ENCODE measurements at places on chromosomes 6 and 20.

DNA sequence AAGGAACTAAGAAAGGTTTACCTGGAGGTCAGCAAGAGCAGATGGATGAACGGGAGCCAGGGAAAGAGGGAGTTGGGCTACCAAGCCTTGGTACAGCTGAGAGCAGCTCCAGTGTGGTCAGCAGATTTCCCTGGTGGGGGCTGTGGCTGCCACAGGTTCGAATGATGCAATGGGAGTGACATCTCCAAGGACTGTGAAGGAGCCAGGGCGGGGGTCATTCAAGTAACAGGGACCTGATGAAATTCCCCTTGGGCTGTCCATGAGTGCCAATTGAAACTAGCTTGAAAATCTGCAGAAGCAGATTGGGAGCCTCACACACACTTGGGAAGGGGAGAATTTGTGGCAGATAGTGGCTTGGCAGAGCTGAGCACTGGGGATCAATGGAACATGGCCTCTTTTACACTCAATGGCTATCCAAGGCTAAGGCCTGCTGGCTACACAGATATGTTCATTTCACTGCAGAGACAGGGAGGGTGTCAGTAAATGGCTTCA, 247.0 kb upstream of the ECI2 start:
- DNase-seq, result no peak

DNA sequence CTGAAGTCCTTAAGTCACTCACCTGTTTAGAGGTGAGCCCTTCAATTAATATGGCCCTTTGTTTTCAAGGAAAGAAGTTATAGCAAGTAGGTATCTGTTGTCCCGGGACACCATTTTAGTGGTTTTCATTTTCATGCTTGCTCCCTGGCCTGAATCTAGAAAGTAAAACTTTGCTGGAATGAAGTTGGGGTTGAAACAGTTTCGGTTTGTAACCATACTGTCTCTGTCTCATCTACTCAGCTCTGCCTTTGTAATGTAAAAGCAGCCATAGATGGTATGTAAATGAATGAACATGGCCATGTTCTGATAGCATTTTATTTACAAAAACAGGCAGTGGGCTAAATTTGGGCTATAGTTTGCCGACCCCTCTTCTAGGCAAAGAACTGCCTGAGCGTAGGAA, 64.9 kb upstream of the GNRH2 start:
- no peak for DNase-seq

- DNase-seq, result no peak
Measured at GRCh38 chr20:63456429-63457284, 15.8 kb downstream of the KCNQ2 start.

GRCh38 chr6:138680085-138680484, 93.5 kb upstream of the CCDC28A start:
- no peak for DNase-seq

DNA sequence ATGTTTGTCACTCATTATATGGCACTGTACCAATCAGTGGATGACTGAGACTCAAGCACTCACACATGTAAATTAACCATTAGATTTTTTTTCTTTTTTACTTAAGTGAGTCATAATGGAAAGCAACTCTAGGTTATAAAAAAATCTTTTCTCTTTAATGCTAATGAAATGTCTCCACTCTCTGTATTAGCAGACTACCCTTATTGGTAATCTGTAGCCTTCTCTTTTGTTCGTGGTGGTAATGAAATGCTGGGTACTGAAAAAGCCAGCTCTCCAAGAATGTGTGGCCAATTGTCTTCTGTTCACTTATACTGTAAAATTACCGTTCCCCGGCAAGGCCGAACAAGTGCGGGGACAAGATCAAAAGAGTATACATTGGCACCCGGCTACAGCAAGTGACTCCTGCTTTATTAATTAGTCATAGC, 69.0 kb downstream of the AFG1L start:
- no peak for DNase-seq

DNA sequence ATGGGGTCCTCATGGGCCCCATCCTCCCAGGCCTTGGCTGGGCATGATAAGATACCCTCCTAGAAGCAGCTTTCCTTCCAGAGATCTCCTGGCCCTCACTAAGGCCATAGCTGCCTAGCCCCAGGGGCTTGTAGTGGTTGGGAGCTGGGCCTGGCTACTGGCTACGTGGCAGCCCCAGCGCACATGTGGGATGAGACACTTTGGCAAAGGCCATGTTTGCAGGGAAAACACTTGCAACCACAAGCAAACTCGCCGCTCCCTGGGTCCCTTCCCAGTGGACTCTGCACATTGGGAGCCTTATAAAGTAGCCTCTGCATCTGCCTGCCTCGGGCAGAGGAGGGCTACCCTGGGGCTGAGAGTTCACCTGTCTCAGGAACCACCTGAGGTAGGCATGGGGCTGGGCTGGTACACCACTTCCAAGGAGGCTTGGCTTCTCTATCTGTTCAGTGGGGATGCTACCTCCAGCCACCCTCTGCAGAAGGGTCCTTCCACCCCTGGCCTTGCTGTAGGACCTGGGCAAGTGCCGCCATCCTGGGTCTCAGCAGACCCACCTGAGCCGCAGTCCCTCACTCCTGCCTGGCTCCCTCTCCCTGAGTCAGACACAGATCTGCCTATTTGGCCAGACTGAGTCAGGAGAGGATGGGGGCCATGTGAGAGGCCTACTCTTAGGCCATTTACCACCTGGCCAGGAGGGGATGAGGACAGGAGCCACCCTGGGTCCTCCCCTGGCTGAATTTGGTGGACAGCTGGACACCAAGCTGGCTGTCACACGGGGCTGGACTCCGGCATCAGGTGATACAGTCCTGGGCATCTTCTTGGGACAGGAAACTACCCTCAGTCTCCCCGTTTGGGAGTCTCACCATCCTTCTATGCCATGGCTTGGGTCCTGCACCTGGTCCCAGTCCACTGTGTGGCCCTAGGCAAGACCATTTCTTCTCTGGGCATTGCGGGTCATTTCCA, at the start of gene BPIFB2:
TSS of gene BPIFB2 (plus strand) at position 329 of the 960 bp plus-strand sequence. CDS start 871 bp downstream, outside the sequence.
- no peak for DNase-seq

DNA sequence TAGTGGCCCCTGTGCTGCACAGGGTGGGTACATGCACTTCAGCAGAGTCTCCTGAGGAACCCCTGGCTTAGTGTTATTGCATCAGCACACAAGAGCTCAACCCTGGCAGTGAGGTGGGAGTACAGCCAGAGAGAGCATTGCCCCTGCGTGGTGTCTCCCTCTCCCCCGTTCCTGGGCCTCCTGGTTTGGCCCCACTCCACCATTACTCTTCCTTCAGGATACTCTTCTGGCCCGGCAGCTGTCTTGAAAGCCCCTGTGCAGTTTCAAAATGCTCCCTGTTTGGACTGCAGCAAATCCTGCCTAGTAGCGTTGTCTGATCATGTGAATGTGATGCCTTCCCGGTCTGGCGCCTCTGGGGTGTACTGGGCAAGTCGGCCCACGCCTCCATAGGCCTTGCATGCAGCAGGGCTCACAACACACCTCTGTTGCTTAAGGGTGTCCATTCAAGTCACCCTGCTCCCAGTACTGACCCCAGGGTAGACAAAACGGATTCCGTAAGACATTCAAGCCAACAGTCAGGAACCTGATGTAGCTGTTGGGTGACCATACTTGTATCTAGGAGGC, 32.1 kb downstream of the TXNDC5 start:
- no peak for DNase-seq

DNA sequence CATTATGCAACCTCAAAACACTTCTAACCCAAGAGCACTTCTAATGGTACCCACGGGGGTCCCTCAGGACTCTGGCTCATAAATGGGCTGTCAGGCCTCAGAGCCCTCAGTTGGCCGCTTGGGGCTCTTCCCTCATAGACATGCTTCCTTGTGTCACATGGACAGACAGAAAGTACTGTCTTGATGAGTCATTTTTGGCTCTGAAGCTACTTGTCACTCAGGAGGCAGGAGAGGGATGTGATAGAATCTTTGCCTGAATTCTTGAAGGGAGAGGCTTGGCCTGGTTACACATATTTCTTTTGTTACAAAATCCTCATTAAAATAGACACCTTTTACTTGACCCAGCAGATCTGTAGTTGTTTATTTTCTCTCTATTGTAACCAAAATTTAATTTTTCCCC, 15.1 kb upstream of the EDN1 start:
- no peak for DNase-seq

- peak; percentile 46 for DNase-seq
Measured at GRCh38 chr20:38355161-38356012, 9.1 kb downstream of the LBP start.

DNA sequence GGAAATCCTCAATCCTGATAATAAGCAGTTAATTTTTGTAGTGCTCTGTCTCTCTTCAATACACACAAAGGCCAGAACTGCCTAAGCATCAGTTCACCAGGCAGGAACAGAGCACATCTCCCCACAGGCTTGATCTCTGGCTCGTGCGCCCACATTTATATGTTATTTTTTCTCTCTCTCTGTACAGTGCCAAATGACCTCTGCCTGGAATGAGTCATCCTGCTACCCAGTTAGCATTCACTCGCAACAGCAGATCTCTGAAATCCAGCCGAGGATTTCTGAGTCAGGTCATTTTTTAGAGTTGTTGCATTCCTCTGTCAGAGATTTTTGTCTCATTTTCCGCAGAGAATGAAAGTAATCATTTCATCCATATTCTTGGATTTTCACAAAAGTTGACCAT, 107.1 kb downstream of the COL12A1 start:
- DNase-seq, result no peak

DNA sequence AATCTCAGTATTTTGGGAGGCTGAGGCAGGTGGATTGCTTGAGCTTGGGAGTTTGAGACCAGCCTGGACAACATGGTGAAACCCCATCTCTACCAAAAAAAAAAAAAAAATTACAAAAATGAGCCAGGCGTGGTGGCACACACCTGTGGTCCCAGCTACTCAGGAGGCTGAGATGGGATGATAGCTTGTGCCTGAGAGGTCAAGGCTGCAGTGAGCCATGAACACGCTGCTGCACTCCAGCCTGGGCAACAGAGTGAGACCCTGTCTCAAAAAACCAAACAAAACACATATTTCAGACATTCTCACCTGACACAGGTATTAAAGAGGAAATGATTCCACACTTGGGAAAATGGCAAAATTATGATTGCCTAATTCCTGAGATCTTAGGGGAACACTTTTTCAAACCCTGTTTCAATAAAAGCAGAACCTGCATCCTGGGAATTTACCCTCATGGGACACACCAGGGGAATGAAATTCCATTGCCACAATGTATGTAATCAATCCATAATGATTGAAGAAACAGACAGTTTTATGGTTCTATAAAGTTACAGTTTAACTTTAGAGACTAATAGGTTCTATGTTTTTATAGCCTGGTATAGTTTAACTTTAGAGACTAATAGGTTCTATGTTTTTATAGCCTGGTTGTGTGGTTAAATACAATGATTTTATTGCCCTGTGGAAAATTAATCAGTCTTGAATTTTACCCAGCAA, 29.6 kb upstream of the DNAAF9 start:
- DNase-seq, result no peak

- DNase-seq, result no peak
Measured at GRCh38 chr6:83613378-83613777, 95.5 kb downstream of the SNAP91 start.

DNA sequence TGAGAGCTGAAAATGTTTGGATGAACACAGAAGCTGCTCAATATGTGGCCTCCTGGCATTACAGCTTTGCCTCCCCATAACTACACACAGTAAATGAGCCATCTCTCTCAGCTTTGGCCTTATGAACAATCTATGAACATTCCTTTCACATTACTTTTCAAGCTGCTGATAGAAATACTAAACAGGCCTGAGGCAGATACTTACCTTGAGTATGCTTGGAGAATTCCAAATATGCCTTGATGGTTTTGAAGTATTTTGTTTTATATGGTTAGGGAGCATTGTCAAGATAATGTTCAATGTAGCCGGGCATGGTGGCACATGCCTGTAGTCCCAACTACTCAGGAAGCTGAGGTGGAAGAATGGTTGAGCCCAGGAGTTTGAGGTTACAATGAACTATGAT, 104.5 kb downstream of the CD24 start:
- DNase-seq, result no peak

DNA sequence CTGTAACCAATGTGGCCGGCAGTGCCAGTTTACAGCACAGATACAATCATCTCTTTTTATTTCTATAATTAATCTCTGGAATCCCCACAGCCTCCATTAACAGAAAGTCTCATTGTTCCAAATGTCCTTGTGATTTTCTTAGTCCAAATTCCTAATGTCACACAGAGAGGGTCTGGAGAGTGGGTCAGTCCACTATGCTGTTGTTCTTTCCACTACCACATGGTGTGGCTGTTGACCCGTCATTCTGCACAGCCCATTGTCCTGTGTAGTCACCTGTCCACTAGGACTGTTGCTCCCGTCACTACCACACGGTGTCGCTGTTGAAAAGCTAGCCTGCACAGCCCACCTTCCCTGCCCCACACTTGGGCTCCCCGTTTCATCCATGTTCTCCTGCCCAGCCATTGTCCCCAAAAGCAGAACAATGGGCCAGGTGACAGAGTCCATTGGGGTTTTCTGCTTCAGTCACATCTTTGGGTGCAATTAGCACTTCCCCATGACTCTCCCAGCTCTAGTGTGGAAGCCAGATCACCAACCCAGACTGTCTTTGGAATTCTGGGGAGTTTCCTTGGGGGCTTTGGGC, 8.6 kb upstream of the LBP start:
- peak; percentile 26 for DNase-seq

DNA sequence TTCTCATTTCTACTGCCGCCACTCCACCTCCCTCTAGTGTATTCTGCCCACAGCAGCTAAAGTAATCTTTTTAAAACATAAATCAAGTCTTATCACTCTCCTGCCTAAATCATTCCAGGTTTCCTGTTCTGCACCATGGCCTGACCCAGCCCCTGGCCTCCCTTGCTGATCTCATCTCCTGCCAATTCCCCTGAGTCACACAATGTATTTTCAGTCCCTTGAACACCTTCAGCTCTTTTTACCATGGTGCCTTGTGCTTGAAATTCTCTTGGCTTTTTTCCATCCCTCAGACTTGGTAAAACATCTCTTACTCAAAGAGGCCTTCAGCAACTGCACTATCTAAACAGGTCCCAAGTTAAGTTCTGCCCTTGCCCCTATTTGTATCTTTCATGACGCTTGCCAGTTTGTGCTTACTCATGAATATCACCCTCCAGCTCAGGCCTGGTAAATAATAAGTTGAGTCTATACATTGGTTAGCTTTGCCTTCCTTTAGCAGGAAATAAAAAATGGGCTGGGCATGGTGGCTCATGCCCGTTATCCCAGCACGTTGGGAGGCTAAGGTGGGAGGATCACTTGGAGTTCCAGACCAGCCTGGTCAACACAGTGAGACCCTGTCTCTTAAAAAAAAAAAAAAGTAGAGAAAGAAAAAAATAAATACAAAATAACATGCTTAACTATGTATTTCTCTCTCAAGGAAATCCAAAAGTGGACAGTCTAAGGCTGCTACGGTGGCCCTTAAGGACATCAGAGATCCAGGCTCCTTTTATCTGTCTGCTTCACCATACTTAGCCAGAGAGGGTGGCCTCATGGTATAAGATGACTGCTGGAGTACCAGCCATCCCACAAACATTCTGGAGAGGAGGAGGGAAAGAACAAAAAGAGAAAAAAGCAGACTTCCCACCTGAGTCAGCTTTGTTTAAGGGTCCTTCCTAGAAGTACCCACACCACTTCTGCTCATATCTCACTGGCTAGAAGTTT, 62.2 kb downstream of the ARFGEF2 start:
- no peak for DNase-seq
